ENCODE measurements at places on chromosomes 2 and 18. TPM values are rescaled to one million over a fixed set of nuclear protein-coding genes. Genes with fewer than 3 reads are reported as not detected.

GRCh38 chr2:52192656-52193055 lies 1160.7 kb upstream of the NRXN1 start:
- no peak for DNase-seq

GRCh38 chr2:102367331-102367971 lies 11.9 kb downstream of the IL18R1 start:
- no peak for DNase-seq

GRCh38 chr18:68642003-68642402 lies 72.9 kb downstream of the TMX3 start:
- DNase-seq = no peak

DNA sequence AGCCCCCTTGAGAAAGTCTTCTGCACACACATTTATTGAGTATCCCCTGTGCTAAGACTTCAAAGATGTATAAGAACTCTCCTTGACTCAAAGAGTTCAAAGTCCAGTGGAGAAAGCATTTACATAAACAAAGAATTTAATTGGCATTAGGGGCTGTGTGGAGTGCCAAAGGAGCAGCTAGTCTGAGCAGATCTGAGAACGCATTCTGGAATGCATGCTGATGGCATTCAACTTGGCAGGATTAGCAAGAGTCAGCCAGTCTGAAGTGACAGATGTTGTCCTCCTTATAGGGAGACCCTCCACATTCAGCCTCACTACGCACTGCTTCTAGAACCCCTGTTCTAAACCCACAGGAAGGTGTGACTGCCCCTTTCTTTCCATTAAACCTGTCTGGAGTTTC lies 191.5 kb downstream of the RAD51AP2 start:
- DNase-seq = no peak

GRCh38 chr2:145460112-145460511 lies 940.2 kb upstream of the ZEB2 start:
- no peak for DNase-seq

- DNase-seq = peak; percentile 59
Observed at GRCh38 chr18:11850821-11851145, 430 bp upstream of the CHMP1B start.

The TSPYL6 gene
- total RNA-seq = not detected

DNA sequence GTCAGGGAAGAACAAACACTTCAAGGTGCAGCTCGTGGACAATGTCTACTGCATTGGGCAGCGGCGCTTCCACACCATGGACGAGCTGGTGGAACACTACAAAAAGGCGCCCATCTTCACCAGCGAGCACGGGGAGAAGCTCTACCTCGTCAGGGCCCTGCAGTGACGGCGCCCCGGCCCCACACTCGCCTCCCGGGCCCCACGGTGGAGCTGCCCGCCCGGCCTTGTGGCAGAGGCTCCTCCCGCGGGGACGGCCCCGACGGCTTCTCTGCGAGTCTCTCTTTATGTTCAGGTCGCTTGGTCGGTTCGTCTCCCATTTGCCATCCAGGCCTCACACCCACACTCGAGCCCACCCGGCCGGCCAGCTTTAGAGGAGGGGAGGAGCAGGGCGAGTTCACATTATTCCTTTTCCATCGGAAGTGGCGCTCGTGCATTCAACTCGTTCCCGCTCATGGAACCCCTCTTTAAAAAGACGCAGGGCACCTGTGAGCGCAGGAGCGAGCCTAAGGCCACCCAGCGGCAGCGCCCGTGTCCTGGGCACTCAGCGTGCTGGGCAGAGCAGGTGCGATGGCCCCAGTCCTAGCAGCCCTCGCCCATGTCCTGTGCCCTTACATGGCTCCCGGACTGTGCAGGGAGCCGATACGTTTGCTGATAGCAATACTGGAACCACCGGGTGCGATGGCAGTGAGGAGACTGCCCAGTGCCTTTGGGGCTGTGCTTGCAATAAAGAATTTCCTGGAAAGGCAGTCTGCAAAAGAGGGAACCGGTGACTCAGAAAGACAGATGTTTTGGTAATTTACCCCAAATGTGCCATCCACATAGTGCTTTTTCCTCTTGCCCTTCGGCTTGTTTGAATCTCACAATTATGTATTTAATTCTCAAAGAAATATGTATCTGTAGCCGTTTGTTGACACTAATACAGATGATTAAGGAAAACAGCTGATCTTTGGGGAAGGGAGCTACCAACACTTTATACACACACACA lies 148.6 kb downstream of the NCK2 start:
- DNase-seq = peak; percentile 42

The GALR1 gene
- total RNA-seq = not detected

The PLCD4 gene
- total RNA-seq = 0.97 TPM

- no peak for DNase-seq
Observed at GRCh38 chr18:77262643-77263465, 13.2 kb downstream of the GALR1 start.

DNA sequence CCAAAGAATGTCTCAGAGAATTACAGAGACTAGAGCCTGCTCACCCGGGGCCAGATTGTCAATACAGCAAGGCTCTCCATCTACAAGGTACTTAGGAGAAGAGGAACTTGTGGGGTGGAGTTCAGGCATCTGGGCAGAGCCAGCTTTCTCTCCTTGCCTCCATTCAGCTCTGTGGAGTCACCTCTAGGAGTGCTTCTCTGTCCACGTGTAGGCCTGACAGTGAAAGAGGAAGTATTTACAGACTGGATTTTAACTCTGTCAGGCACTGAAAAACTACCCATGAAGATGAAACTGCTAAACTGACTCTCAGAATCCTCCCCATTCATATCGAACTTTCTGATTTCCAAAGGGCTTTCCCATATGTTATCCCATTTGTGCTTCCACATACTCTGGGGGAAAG lies 315.6 kb downstream of the SETBP1 start:
- DNase-seq = no peak

- DNase-seq = no peak
Observed at GRCh38 chr2:176193048-176193447, 4.6 kb downstream of the HOXD1 start.

GRCh38 chr18:35775887-35776286 lies 194.3 kb downstream of the GALNT1 start:
- no peak for DNase-seq

DNA sequence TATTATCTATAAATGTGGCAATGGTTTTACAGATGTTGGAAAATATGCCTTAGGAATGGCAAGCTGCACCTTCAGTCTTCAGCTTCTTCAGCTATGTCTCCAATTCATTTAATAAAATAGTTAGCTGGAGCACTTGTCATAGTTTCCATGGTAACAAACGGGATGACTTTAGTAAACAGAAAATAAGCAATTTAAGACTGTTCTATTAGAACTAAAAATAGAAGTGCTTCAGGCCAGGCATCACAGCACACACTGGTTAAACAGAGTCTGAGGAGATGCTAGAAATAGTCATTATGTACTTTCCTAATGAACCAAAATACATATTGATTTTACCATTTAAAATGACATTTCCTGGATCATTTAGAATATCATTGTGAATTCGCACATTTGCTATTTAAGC lies 195.0 kb downstream of the GCA start:
- no peak for DNase-seq

DNA sequence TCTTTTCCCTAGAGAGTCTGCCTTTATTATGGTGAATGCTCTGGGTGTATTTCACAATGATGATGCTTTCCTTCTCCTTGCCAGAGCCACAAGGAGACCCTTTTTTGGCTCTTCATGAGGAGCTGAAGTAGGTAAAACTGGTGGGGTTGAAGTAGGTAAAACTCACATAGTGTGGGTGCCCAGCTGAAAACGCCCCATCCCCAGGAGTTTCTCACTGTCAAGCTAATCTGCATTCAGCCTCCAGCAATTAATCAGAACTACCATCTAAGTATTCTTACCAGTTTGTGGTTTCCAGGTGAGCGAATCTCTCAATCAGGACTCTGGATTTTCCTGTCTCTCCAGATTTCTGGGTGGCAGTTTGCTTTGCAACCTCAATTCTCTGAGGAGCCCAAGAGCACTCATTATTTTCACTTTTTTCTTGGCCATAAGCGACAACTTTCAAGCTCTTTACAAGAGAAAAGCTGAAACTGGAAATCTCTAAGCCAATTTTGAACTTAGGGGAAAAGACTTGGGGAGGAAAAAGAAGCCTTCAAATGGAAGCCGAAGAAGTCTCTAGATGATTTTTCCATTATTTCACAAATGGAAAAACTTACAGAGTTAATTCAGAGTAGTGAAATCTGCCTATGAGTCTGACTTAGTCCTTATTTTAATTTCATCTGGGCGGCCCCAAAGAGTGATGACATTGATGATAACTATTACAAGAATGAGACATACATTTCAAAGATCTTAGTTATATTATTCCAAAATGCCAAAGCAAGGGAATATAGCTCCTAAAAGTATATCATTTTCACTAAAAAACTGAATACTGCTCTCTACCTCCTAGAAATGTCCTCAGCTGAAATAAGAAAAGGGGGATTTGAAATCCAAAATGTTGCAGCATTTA lies 121.4 kb upstream of the MAP3K20 start:
- DNase-seq = no peak

DNA sequence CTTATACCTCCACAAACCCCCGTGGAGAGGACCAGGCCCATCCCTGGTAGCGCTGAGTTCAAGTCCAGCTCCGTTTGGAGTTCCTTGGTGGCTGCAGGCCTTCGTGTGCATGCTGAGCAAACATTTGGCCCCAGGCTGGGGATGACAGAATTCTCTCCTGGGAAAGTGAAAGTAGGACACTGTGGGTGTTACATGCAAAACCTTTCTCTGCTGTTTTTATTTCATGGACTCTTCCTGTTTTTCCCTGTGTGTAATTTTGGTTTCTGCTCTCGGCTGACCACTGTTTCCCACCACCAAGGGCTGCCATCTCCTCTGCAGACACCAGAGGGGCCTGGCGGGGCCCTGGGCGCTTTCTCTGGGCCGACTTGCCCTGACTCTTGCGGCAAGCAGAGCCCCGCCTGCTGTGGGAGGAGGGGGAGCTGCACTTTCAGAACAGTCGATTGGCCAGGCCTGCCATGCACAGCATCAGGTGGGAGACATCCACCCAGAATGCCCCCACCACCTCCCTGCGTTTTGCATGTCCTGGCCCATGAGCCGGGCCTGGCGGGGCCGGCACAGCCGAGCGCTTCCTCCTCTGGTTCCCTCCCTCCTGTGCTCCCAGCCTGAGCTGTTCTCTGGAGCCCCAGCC lies 102.4 kb downstream of the CABLES1 start:
- peak; percentile 87 for DNase-seq

The CKAP2L gene
- 0.46 TPM for total RNA-seq

DNA sequence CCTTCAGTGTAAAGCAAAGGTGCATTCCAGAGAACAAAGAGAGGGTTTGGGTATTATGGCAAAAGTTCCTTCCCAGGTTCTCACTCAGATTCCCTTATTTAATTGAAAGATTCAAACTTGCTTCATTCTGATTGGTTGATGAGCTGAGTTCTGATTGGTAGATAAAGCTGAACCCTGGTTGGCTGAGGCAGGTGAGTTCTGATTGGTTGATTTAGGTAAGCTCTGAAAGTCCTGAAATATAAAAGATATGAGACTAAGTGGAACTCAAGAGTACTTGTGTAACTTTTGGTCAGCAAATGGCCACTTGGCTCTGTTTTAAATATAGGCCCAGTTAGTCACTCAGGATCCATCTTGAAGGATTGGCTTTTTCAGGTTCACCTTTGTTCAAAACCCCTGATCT lies 99.8 kb upstream of the FBXO11 start:
- no peak for DNase-seq

DNA sequence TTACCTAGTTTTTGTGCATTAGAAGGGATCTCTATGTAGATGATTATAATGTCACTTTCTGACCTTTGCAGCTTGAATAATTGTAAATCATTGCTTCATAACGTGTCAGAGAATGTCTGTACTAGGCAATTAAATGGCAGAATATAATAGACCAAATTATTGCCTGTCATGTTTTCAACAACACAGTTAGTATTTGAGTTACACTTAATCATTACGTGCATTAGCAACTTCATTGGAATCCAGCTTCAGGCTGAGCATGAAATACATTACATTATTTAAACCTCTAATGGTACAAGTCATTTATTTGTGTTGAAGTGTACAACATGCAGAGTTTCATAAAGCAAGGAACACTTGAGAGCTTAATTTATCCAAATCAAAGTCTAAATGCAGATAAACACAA lies 48.0 kb downstream of the ZNF407 start:
- DNase-seq = no peak

The PLGLB2 gene
- total RNA-seq = not detected

DNA sequence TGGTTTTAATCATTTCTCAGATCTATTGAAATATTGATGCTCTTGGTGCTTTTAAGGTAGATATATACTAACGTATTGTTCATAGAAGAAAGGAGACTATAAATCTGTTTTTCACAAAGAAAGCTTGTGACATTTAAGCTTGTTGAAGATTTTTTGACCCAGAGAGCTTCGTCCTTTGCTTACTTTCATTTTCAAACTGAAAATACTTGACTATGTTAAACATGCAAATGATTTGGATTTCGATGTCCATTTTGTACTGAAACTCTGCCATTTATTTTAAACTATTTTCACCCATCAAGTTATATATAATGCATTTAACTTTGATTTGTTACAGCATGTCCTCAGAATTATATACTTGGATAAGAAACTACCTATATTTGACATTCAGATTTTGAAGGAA lies 85.2 kb downstream of the SLC4A10 start:
- DNase-seq = no peak

The C2orf80 gene
- not detected for total RNA-seq

DNA sequence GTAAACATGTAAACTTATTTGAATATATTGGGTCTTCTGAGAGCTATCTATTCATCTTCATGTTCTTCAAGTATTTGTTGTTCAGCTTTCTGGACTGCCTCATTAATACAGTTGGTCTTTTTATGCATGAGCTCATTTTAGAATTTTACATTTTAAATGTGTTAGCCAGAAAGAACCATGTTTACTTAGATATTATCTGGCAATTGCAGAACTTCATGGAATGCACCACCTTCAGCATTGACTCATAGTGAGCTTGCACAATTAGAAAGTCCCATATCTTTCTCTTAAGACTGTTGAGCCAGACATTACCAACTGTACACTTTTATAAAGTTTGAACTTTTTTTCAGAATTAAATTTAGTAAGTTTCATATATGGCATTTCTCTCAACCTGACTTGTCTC lies 536.7 kb downstream of the RIT2 start:
- no peak for DNase-seq

DNA sequence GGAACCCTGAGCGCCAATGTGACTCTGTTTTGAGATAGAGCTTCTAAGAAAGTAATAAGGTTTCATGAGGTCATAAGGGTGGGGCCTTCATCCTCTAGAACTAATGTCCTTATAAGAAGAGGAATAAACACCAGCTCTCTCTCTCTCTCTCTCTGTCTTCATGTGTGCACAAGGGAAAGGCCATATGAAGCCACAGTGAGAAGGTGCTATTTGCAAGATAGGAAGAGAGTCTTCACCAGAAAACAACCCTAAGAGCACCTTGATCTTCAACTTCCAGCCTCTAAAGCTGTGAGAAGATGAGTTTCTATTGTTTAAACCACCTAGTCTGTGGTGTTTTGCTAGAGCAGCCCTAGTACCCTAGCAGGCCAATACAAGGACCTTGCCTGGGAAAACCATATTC lies 55.8 kb downstream of the DOCK10 start:
- DNase-seq = no peak

The MOGAT1 gene
- 0.59 TPM for total RNA-seq

DNA sequence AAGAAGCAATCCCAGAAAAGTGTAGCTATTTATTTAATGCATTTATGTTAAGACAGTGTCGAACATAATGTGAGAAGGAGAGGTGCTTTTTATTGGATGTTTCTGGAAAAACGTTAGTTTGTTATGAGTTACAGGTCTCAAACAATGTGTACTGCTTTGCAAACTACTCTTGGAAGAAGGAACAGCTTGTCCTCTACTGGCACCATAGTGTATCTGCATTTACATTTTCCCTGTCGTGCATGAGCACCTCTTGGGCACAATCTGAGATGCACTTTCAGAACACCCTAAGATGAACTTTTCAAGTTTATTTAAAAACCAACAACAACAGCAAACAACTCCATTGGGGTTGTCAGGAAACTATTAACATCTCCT lies 22.8 kb downstream of the CCNYL1 start:
- no peak for DNase-seq

Data from right cardiac atrium (tissue), 5 donors.